ENCODE measurements at places on chromosomes 4 and X. TPM values are rescaled to one million over a fixed set of nuclear protein-coding genes. Genes with fewer than 3 reads are reported as not detected.
A peak's percentile ranks its signal among the peaks of the same experiment; 100 is the strongest.

- no peak overlapping the region for H3K4me3 ChIP-seq
- H3K27me3 ChIP-seq, result peaks cover 5% of the 10 kb centered on the region
- H3K4me1 ChIP-seq, result peaks cover 4% of the 10 kb centered on the region
- no peak overlapping the region for H3K27ac ChIP-seq
Measured at GRCh38 chr4:110343534-110343933, 132.4 kb upstream of the ENPEP start.

DNA sequence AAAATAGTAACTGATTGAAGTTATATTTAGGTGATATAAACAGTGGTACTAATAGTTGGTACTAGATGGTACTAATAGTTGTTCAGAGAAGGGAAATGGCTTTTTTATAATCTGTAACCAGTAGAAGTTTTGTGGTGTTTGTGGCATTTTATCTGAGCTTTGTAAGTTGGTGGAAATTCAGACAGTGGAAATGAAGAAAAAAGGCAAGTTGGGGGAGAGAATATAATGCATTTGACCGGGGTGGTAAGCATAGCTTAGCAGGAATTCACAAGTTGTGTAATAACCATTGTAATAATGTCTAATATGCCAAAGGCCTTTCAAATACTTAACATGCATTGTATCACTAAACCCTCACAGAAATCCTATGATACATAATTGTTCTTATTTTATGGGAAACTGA, 36.3 kb downstream of the DTHD1 start:
- no peaks in the 10 kb centered on the region for H3K27me3 ChIP-seq
- DNase-seq, result no peak
- H3K4me1 ChIP-seq, result no peaks in the 10 kb centered on the region
- H3K36me3 ChIP-seq, result no peaks in the 10 kb centered on the region
- H3K4me3 ChIP-seq, result no peak overlapping the region

DNA sequence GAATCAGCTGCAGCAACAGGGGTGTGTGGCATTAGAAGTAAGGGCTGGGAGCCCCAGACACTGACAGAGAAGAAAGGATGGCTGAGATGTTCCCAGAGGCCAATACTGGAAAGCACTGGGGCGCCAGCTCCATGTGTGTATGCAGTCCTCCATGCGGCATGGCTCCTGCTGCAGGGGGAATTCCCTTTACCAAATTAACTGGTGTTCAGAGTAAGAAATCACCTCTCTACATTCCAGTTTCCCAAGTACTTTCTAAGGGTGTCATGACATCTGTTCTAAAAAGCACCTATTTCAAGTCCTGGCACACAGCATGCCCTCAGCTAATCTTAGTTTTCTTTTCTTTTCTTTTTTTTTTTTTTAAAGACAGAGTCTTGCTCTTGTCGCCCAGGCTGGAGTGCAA, 98.0 kb downstream of the MAML3 start:
- H3K36me3 ChIP-seq, result no peaks in the 10 kb centered on the region
- DNase-seq, result no peak
- H3K4me3 ChIP-seq, result no peak overlapping the region
- H3K4me1 ChIP-seq, result peaks cover 10% of the 10 kb centered on the region
- H3K27ac ChIP-seq, result no peak overlapping the region
- no peaks in the 10 kb centered on the region for H3K27me3 ChIP-seq

DNA sequence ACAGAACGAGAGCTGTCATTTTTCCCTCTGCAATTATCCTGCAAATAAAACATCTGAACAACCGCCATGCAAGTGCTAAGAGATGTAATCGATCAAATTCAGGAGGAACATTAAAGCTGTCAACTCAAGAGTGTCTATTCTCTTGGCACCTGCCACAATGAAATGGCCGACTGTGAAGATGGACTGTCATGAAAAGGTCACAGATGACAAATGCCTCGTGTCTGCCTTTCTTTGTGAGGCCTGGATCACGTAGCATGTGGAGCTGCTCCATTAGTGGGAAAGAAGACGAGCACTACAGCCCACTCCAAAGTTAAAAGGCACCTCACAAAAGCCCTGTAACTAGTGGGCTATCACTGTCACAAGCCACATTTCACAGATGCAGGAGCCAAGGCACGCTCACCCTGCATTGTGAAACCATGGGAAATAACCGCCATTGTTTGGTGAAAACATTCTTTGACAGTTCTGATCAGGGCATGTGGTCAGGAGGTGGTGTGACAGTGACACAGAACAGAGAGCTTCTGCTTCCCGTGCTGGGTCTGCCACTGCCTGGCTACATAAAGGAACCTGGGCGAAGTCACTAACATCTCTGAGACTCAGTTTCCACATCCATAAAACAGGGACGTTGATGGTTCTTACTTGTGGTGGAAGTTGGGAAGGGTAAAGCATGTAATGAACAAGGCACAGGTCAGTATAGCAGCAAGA, 98.9 kb downstream of the EVC2 start:
- H3K36me3 ChIP-seq, result peaks cover 7% of the 10 kb centered on the region
- H3K27me3 ChIP-seq, result no peaks in the 10 kb centered on the region
- no peak overlapping the region for H3K4me3 ChIP-seq
- no peak for DNase-seq
- H3K4me1 ChIP-seq, result peaks cover 16% of the 10 kb centered on the region
- H3K27ac ChIP-seq, result no peak overlapping the region

ATRX gene
- total RNA-seq, result 84.3 TPM

FAM156B gene
- total RNA-seq, result 12.7 TPM

- no peak overlapping the region for H3K27ac ChIP-seq
- no peak overlapping the region for H3K4me3 ChIP-seq
- H3K4me1 ChIP-seq, result peaks cover 43% of the 10 kb centered on the region
Measured at GRCh38 chr4:26362745-26363439, 42.1 kb downstream of the RBPJ start.

GRCh38 chr4:159910721-159911120, 807.8 kb downstream of the RAPGEF2 start:
- H3K27me3 ChIP-seq, result no peaks in the 10 kb centered on the region
- no peaks in the 10 kb centered on the region for H3K4me1 ChIP-seq
- no peak overlapping the region for H3K27ac ChIP-seq
- DNase-seq, result no peak
- no peaks in the 10 kb centered on the region for H3K36me3 ChIP-seq

DNA sequence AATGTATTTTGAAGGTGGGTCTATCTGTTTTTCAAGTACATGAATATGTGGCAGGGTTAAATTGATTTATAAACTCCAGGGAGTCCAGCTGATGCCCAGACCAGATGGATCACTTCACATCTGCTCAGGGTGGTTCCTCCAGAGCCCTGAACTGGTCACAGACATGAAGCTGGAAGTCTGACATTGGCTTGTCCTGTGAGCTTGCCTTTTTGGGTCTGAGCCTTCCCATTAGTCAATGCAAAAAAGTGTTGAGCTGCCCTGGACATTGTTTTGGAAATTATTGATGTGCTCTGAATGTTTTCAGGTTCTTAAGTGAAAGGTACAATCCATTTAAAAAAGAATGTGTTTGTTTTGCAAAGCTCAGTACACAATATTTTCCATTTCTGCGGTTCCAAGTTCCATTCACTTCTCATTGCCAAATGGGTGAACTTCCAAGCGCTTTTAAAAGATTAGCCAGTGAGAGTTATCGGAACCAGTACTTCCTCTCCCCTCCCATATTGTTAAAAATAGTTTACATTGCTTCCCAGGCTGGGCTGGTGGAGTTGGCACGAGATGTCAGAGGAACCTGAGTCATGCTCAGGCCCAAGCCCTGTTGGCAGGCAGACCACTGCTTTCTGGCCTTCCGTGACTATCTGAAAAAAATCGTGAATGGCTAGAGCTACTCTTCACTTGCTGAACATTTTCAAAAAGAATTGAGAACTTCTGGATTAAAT, 52.1 kb downstream of the PDGFRA start:
- H3K27me3 ChIP-seq, result peaks cover 7% of the 10 kb centered on the region
- H3K4me3 ChIP-seq, result no peak overlapping the region
- peaks cover 32% of the 10 kb centered on the region for H3K4me1 ChIP-seq
- H3K27ac ChIP-seq, result no peak overlapping the region
- peaks cover 54% of the 10 kb centered on the region for H3K36me3 ChIP-seq

DNA sequence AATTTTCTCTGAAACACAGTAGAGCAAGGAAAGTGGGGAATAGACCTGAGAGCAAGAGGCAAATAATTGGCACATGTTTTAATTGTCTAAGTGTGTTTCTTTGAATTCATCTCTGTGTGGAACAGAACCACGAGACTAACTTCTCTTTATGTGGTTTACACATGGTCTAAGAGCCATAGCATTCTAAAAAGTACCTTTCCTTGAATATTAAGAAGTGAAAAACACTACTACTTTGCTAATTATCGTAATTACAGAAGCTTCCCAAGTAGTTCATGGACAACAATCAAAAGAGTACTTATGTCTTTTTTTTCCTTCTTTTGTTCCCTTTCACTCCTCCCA, 2.9 kb upstream of the CYBB start:
- no peak for DNase-seq
- H3K4me1 ChIP-seq, result 0 out of 2 replicates have a peak, but pooled peaks cover 2% of the 10 kb centered on the region
- H3K27ac ChIP-seq, result no peak overlapping the region
- H3K27me3 ChIP-seq, result no peaks in the 10 kb centered on the region
- no peak overlapping the region for H3K4me3 ChIP-seq
- no peaks in the 10 kb centered on the region for H3K36me3 ChIP-seq

DNA sequence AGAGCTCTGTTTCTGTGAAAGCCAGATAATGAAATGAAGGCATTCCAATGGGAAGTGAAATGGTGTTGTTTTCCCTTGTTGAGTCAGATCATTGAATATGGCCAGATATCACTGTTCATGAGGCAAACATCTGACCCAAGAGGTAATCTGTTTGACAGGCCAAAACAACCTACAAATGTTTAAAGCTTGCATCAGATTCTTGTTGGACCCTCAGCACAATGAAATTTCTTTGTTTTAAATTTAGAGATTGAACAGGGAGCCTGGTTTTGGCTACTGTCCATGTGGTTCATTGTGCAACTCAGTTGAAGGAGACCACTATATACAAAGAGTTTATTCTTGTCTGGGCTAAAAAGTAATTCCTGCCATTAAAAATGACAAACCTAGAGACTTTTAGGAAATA, 159.1 kb downstream of the AFF2 start:
- H3K27ac ChIP-seq, result no peak overlapping the region
- H3K4me3 ChIP-seq, result no peak overlapping the region
- no peaks in the 10 kb centered on the region for H3K27me3 ChIP-seq
- DNase-seq, result no peak
- no peaks in the 10 kb centered on the region for H3K4me1 ChIP-seq

ABLIM2 gene
- 2.6 TPM for total RNA-seq

DNA sequence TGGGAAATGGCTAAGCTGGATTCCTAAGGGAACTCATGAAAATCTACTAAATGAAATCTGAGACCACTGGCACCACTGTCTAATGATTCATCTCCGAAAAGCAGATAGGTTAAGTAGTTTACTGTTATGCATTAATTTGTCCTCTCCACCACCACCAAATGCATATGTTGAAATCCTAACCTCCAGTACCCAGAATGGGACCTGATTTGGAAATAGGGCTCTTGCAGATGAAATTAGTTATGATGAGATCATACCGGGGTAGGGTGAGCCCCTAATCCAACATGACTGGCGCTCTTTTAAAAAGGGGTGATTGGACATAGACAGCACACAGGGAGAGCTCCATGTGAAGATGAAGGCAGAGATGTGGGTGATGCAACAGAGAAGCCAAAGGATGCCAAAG, 124.9 kb upstream of the GUCY1A1 start:
- H3K27ac ChIP-seq, result no peak overlapping the region
- no peak overlapping the region for H3K4me3 ChIP-seq
- no peak for DNase-seq
- no peaks in the 10 kb centered on the region for H3K27me3 ChIP-seq

DNA sequence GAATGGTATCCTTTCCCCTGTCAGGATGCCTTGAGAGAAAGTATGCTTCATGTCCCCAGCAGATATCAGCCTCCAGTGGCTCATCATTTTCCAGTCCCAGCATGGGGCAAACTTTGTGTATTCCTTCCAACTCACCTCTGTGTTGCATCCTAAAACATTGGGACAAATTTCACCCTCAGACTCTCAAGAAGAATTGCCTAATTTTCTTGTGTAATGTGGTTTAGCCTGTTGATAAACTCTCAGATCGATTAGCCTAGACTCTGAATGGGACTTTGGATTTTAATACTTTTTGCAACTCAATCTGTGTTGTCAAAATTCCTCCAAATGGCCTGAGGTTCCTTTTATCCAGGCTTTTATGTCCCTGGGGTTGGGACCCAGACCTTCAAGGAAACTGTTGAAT, 805.3 kb downstream of the C4orf33 start:
- DNase-seq, result no peak
- H3K27me3 ChIP-seq, result no peaks in the 10 kb centered on the region
- peaks cover 24% of the 10 kb centered on the region for H3K36me3 ChIP-seq
- no peak overlapping the region for H3K27ac ChIP-seq

- H3K36me3 ChIP-seq, result peaks cover 12% of the 10 kb centered on the region
- H3K27me3 ChIP-seq, result no peaks in the 10 kb centered on the region
- DNase-seq, result no peak
- no peaks in the 10 kb centered on the region for H3K4me1 ChIP-seq
- no peak overlapping the region for H3K27ac ChIP-seq
- H3K4me3 ChIP-seq, result no peak overlapping the region
Measured at GRCh38 chr4:105357258-105357980, 116.4 kb downstream of the PPA2 start.

GRCh38 chrX:41512394-41512793, 65.3 kb downstream of the NYX start:
- no peaks in the 10 kb centered on the region for H3K27me3 ChIP-seq
- no peak overlapping the region for H3K4me3 ChIP-seq
- H3K36me3 ChIP-seq, result no peaks in the 10 kb centered on the region
- peaks cover 26% of the 10 kb centered on the region for H3K4me1 ChIP-seq
- no peak for DNase-seq

GRCh38 chrX:6159468-6159867, 69.2 kb downstream of the NLGN4X start:
- no peaks in the 10 kb centered on the region for H3K4me1 ChIP-seq
- DNase-seq, result no peak
- no peak overlapping the region for H3K4me3 ChIP-seq

DNA sequence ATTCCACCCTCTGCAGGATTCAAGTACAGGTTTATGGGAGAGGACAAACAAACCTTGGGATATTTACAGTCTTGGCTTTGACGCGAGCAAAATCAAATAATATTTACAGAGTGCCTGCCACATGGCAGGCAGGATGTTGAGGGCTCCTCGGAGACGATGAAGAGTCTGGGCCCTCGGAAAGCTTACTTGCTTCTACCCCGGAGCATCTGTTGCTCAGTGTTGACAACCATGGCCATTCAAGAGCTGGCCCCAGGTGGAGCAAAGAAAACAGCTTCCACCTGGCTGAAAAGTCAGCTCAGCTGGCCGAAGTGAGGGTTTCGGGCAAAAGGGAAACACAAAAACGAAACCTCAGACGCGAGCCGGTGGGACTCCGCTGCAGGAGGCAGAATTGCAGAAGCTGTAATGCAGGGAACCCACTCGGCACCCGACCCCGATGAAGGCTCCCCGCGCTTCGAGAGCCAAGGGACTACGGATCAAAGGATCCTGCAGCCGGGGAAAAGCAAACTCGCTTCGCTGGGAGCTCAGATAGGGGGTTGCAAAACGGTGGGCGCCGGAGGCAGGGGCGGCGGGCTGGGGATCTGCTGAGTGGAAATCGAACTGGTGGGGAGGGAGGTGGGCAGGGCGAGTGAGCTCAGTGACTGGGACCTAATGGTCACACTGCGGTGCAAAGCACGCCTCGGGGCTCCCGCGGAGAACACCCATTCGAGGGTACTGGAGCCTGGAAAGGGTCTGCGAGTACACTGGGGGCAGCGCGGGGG, 805 bp downstream of the ATP8A1 start:
- H3K27me3 ChIP-seq, result peaks cover 2% of the 10 kb centered on the region
- H3K4me3 ChIP-seq, result peak overlapping the region; percentile 86
- peak; percentile 40 for DNase-seq
- peaks cover 18% of the 10 kb centered on the region for H3K36me3 ChIP-seq
- peaks cover 52% of the 10 kb centered on the region for H3K4me1 ChIP-seq
- H3K27ac ChIP-seq, result no peak overlapping the region

SSX3 gene
- total RNA-seq, result not detected

All from WTC11 (cell line).